ENCODE measurements at places on chromosomes 1 and 21. TPM values are rescaled to one million over a fixed set of nuclear protein-coding genes. Genes with fewer than 3 reads are reported as not detected.

Gene STUM
- total RNA-seq: not detected

Gene RIPPLY3
- total RNA-seq: under 0.01 TPM

Gene ARID1A
- 49.5 TPM for total RNA-seq

Gene NBPF12
- 9.6 TPM for total RNA-seq

Gene FYB2
- not detected for total RNA-seq

Gene ZBTB8B
- not detected for total RNA-seq

Gene S100A9
- total RNA-seq: 1,477 TPM

Gene FCAMR
- not detected for total RNA-seq

Gene C1orf141
- total RNA-seq: not detected

Gene KPRP
- not detected for total RNA-seq

Gene TIMM17A
- 39.9 TPM for total RNA-seq

Gene TAL1
- total RNA-seq: not detected

Gene KLHDC7A
- not detected for total RNA-seq

Gene COPA
- 156 TPM for total RNA-seq

Gene SLC30A10
- 0.07 TPM for total RNA-seq

Gene AMY2B
- 2.7 TPM for total RNA-seq

Gene HSD11B1
- 1.7 TPM for total RNA-seq

Gene G0S2
- total RNA-seq: 98.9 TPM

Gene EPHX1
- 6.5 TPM for total RNA-seq

Gene ANKRD35
- total RNA-seq: 3.8 TPM

Gene LDLRAP1
- 36.0 TPM for total RNA-seq

Gene NPHS2
- not detected for total RNA-seq

Measured in nasal cavity respiratory epithelium epithelial cell of viscerocranial mucosa (primary cell).